ENCODE measurements at places on chromosomes 6 and 20.

GRCh38 chr6:161536224-161536630, 262.4 kb upstream of the AGPAT4 start:
- DNase-seq, result no peak

GRCh38 chr6:159701413-159701999, 8.5 kb upstream of the SOD2 start:
- peak; percentile 58 for DNase-seq

DNA sequence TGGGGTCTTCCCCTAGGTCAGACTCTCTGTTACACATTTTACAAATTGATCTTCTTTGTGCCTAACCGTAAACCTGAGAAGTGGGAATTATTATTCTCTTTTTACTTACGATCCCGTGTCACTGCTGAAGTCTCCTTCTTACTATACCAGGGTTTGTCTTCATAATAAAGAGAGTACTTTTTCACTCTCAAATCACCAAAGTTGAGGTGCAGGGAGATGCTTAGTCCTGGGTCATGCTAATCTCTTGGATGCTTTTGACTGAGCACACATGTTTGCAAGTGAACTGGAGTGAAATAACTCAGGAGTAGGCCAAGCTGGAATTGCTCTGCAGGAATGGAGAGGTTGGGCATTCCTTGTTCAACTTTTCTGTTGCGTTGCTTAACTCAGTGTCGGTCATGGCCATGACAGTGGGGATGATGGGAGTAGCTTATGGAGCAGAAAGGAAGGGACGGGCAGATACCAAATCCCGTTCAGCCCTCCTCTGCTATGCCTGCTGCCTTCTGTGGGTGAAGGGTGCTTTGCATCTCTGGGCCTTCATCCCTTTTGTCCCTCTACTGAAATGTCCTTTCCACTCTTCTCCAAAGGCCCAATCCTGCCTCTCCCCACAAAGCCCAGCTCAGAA, 15.2 kb upstream of the TAGAP start:
- no peak for DNase-seq

- DNase-seq, result no peak
Measured at GRCh38 chr6:25359191-25359861, 80.2 kb downstream of the CARMIL1 start.
